CD4-positive, CD25-positive, alpha-beta regulatory T cell (primary cell): ENCODE measurements at places on chromosomes 4 and X. TPM values are rescaled to one million over a fixed set of nuclear protein-coding genes. Genes with fewer than 3 reads are reported as not detected.
A peak's percentile ranks its signal among the peaks of the same experiment; 100 is the strongest.

DNA sequence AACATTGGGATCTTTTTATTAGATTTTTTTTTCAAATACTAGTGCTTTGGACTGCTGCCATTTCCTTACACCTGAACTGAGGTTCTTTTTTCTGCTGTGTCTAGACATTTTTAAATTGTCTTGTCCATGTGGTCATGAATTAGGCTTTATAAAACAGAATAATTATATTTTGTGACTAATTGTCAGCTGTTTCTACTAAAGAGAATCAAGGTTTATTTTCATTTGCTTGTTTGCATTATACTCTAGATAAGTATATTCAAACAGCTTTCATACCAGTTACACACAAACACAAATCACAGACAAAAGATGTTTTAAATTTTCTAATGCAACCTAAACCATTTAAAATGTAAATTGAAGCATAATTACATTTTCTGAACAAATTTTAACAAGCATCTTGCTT, 194.7 kb downstream of the GALNTL6 start:
- DNase-seq = no peak
- no peaks in the 10 kb centered on the region for H3K36me3 ChIP-seq
- no peak overlapping the region for H3K4me3 ChIP-seq
- no peak overlapping the region for H3K27ac ChIP-seq

DNA sequence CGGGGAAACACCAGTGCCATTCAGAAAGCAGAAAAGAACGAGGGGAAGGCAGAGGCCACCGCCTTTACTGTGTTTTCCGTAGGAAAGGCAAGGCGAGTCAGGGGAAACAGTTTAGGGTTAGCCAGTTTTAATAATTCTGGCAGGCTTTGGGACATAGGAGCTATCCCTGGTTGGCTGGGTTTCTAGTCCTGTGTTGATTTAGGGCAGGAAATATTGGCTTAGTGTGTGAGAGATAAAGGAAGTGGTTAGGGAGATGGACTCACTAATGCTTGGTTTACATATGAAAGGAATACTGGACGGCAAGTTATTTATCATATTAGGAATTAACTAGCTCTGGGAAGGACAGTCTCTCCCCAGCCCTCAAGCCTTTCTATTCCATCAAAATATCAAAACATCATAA, 53.1 kb downstream of the SYNPO2 start:
- no peak for DNase-seq
- no peaks in the 10 kb centered on the region for H3K4me1 ChIP-seq
- no peaks in the 10 kb centered on the region for H3K36me3 ChIP-seq
- no peaks in the 10 kb centered on the region for H3K27me3 ChIP-seq
- no peak overlapping the region for H3K27ac ChIP-seq
- H3K4me3 ChIP-seq = no peak overlapping the region

- no peaks in the 10 kb centered on the region for H3K27me3 ChIP-seq
- no peak for DNase-seq
- H3K36me3 ChIP-seq = no peaks in the 10 kb centered on the region
- H3K4me3 ChIP-seq = no peak overlapping the region
- no peaks in the 10 kb centered on the region for H3K4me1 ChIP-seq
- H3K27ac ChIP-seq = no peak overlapping the region
Observed at GRCh38 chr4:127446427-127446885, 186.3 kb upstream of the INTU start.

- no peaks in the 10 kb centered on the region for H3K4me1 ChIP-seq
- H3K27ac ChIP-seq = no peak overlapping the region
- no peaks in the 10 kb centered on the region for H3K36me3 ChIP-seq
- DNase-seq = no peak
- no peak overlapping the region for H3K4me3 ChIP-seq
Observed at GRCh38 chrX:118216509-118216908, 99.9 kb upstream of the KLHL13 start.

- no peak for DNase-seq
- no peaks in the 10 kb centered on the region for H3K4me1 ChIP-seq
- no peaks in the 10 kb centered on the region for H3K36me3 ChIP-seq
- H3K27ac ChIP-seq = no peak overlapping the region
- H3K4me3 ChIP-seq = no peak overlapping the region
Observed at GRCh38 chrX:72083291-72083690, 48.4 kb downstream of the RTL5 start.

DNA sequence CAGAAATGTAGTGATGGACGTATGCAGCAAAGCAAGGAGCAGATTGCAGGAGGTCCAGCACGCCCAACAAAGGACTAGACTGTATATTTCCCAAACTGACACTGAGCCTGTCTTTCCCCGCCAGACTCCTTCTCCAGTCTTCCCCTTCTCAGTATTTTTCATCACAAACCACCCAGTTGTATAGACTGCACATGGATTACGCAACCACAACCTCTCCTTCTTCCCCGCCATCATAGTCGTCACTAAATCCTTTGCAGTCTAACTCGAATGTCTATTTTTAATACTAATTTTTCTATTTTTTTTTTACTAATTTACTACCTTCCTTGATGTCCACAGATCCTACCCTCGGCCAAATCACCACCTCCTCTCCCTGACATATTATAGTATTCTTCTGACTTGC, 105.4 kb downstream of the MTNR1A start:
- no peak overlapping the region for H3K4me3 ChIP-seq
- H3K4me1 ChIP-seq = no peaks in the 10 kb centered on the region
- no peaks in the 10 kb centered on the region for H3K27me3 ChIP-seq
- H3K27ac ChIP-seq = no peak overlapping the region

- H3K27me3 ChIP-seq = peaks cover 15% of the 10 kb centered on the region
- no peak for DNase-seq
- no peaks in the 10 kb centered on the region for H3K36me3 ChIP-seq
- H3K4me1 ChIP-seq = peaks cover 9% of the 10 kb centered on the region
Observed at GRCh38 chr4:176788971-176789370, 3.8 kb downstream of the VEGFC start.

- DNase-seq = no peak
- H3K27ac ChIP-seq = peak overlapping the region; percentile 58
- H3K27me3 ChIP-seq = no peaks in the 10 kb centered on the region
Observed at GRCh38 chrX:49879656-49880277, 483 bp downstream of the USP27X start.

- no peak for DNase-seq
- no peak overlapping the region for H3K27ac ChIP-seq
- H3K4me3 ChIP-seq = no peak overlapping the region
- no peaks in the 10 kb centered on the region for H3K36me3 ChIP-seq
- H3K27me3 ChIP-seq = no peaks in the 10 kb centered on the region
Observed at GRCh38 chr4:32840461-32841189, 2120.5 kb downstream of the PCDH7 start.

GRCh38 chr4:7716010-7716721, 223.5 kb downstream of the AFAP1 start:
- no peak overlapping the region for H3K4me3 ChIP-seq
- H3K27ac ChIP-seq = no peak overlapping the region
- H3K36me3 ChIP-seq = no peaks in the 10 kb centered on the region
- H3K27me3 ChIP-seq = peaks cover 2% of the 10 kb centered on the region
- DNase-seq = no peak

GRCh38 chr4:153258750-153259149, 54.5 kb downstream of the TRIM2 start:
- no peaks in the 10 kb centered on the region for H3K4me1 ChIP-seq
- H3K36me3 ChIP-seq = no peaks in the 10 kb centered on the region

DNA sequence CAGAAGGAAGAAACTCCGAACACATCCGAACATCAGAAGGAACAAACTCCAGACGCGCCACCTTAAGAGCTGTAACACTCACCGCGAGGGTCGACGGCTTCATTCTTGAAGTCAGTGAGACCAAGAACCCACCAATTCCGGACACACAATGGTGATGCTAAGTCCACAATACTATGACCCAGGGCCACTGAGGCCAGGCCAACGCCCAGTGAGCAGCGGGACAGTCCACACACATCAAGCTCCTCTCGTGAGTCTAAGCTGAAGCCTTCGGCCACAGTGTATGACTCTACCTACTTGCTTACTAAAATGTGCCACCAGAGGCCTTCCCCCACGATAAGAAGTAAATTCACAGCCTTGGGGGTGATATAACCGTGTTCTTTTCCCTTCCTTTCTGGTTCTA, 10.2 kb upstream of the CDKN2AIP start:
- H3K27ac ChIP-seq = no peak overlapping the region
- H3K4me3 ChIP-seq = no peak overlapping the region
- no peaks in the 10 kb centered on the region for H3K36me3 ChIP-seq
- DNase-seq = no peak

DNA sequence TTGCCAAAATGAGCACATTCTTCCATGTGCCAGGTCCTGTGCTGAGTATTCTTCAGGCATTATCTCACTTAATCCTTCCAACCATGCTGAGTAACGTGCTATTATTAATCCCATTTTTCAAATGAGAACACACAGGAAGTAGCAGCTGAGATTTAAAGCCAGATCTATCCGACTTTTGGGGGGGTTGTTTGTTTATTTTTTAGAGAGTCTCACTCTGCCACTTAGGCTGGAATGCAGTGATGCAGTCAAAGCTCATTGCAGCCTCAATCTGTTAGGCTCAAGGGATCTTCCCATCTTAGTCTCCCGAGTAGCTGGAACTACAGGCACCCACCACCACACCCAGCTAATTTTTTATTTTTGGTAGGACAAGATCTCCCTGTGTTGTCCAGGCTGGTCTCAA, 55.5 kb upstream of the TRIM2 start:
- H3K27ac ChIP-seq = no peak overlapping the region
- no peaks in the 10 kb centered on the region for H3K36me3 ChIP-seq
- peaks cover 2% of the 10 kb centered on the region for H3K27me3 ChIP-seq
- no peak for DNase-seq

DNA sequence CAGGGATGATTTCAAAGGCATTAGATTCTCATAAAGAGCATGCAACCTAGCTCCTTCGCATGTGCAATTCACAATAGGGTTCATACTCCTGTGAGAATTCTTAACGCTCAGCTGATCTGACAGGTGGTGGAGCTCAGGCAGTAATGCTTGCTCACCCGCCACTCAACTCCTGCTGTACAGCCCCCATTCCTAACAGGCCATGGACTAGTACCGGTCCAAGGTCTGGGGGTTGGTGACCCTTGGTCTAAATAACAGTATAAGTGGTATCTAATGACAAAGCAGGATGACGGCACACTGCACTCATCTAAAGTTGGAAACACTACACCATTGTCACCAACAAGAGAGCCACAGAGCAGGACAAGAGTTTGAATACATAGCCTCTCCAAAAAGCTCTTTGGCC, 28.5 kb downstream of the ADGRA3 start:
- no peaks in the 10 kb centered on the region for H3K4me1 ChIP-seq
- H3K27ac ChIP-seq = no peak overlapping the region
- H3K36me3 ChIP-seq = no peaks in the 10 kb centered on the region
- no peak overlapping the region for H3K4me3 ChIP-seq

DNA sequence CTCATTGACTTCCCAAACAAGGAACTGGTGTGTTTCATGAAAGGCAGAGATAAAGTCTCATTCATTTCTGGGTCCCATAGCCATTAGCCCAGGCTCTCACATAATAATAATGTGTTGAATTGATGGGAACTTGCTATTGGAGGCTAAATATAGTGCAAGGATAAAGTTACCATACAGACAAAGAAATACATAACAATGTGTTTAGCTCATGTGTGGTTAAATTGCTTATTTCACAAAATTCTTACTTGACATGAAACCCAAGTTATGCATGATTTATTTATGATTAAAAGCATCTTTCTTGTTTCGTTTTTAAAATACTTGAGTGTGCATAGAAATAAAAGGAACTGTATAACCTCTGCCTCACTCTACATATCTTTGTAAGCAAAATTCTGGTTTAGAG, 37.3 kb upstream of the LPAR4 start:
- H3K4me1 ChIP-seq = no peaks in the 10 kb centered on the region
- H3K27me3 ChIP-seq = no peaks in the 10 kb centered on the region
- no peak for DNase-seq
- no peaks in the 10 kb centered on the region for H3K36me3 ChIP-seq
- no peak overlapping the region for H3K4me3 ChIP-seq

DNA sequence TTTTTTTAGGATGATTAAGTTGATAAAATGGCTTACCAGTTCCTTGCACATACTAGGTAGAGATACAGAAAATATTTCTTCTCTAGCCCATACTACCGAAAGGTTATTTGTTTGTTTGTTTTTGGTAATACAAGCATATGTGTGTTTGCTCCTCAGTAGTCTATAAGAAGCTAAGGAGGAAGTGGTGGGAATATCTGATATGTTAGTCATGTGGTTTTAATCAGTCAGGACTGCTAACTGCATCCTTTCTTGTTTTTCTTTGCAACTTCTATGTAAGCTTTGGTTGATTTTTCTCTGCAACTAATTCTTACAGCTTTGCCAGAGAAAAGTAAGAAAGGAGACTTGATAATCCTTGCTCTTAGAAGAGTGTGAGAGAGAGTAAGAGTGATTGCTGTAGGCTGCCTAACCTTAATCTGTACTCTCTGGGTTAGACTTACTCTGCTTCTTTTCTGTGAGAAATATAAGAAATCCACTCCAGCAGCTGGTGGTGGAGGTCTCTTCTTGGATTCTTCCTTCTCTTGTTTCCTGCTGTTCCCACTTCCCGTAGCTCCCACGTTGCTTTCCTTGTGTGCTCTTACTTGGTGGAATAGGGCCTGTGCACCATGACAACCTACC, 28.3 kb downstream of the SEPTIN11 start:
- H3K4me1 ChIP-seq = peaks cover 14% of the 10 kb centered on the region
- no peak for DNase-seq
- H3K4me3 ChIP-seq = peak overlapping the region; percentile 37
- no peaks in the 10 kb centered on the region for H3K27me3 ChIP-seq
- no peaks in the 10 kb centered on the region for H3K36me3 ChIP-seq

- no peaks in the 10 kb centered on the region for H3K36me3 ChIP-seq
- no peak overlapping the region for H3K4me3 ChIP-seq
- H3K27me3 ChIP-seq = no peaks in the 10 kb centered on the region
- no peak overlapping the region for H3K27ac ChIP-seq
Observed at GRCh38 chrX:136847874-136848273, 32.7 kb downstream of the RBMX start.

- peaks cover 7% of the 10 kb centered on the region for H3K27me3 ChIP-seq
- H3K4me1 ChIP-seq = peaks cover 6% of the 10 kb centered on the region
- no peak overlapping the region for H3K27ac ChIP-seq
- no peak overlapping the region for H3K4me3 ChIP-seq
Observed at GRCh38 chr4:184168406-184169019, 49.2 kb downstream of the ENPP6 start.

SSR4 gene
- total RNA-seq = 155 TPM

BMX gene
- total RNA-seq = not detected

CDS1 gene
- 0.22 TPM for total RNA-seq

MND1 gene
- 0.67 TPM for total RNA-seq

S100G gene
- total RNA-seq = not detected

CRMP1 gene
- total RNA-seq = not detected

LAMP2 gene
- 27.1 TPM for total RNA-seq

SSX4 gene
- total RNA-seq = not detected

PDGFC gene
- 0.62 TPM for total RNA-seq

MAGEC1 gene
- not detected for total RNA-seq
